ENCODE measurements at places on chromosomes 11 and 22.
A peak's percentile ranks its signal among the peaks of the same experiment; 100 is the strongest.

DNA sequence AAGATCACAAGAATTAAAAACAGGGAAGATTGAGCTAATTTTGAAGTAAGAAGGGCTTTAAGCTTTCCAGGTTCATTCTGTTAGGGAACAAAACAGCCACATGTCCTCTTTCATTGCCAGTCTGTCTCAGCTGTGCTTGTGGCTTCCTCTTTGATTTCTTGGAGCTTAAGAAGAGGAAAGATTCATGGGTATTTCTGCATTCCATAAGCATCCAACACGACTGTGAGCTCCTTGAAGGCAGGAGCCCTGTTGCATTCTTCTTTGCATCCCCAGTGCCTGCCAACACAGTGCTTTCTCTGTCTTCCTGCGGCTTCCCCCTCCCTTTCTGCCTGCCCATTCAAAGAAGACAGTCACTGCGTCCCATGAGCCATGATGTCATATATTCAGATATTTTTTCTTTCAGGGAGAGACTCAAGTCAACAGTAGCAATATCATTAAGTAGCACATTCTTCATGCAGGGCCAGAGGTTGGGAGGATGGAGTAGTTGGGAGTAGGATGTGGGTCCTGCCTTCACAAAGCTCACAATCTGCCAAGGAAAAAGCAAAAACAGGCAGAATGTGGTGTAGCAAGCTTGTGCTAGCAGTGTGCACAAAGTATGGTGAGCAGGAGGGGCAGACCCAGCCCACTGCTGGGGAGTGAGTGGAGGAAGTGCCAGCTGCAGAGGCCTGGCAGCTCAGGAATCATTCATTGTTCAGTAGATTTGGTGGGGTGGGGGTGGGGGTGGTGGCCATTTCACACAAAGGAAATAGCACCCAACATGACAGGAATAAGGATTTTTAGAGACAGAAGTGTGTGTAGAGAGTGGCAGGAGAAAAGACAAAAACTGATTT lies 162.1 kb upstream of the RASSF10 start:
- peak; percentile 39 for DNase-seq

GRCh38 chr11:118374729-118375128 lies 15.3 kb downstream of the UBE4A start:
- DNase-seq: no peak

DNA sequence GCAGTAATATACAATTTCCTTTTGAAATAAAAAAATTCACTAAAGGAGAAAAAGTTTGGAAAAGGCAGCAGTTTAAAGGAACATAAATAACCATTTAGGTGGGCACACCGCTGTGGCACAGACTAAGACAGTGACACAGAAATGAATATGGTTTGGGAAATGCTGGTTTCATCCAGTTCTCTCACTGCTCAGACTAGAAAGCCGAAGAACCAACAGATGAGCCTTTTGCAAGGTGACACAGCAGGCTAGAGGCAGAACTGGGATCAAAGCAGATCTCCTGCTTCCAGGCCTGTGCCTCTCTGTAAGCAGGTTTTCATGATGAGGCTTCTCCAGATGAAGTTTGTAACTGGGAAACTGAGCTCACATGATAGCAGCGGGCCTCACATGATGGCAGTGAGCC lies 380.0 kb upstream of the NARS2 start:
- no peak for DNase-seq

DNA sequence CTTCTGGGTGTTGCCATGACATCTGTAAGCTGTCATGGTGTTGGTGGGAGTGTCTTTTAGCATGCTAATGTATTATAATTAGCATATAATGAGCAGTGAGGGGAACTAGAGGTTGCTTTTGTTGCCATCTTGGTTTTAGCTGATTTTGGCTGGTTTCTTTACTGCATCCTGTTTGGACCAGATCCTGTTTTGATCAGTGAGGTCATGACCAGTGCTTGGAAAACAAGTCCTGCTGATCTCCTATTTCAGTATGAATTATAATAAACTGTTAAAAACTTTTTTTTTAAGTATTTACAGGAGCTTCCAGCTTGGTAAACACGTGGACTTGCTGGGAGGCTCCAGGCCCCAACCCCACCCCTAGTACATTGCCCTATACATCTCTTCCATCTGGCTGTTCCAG lies 30.5 kb upstream of the P4HA3 start:
- no peak for DNase-seq

DNA sequence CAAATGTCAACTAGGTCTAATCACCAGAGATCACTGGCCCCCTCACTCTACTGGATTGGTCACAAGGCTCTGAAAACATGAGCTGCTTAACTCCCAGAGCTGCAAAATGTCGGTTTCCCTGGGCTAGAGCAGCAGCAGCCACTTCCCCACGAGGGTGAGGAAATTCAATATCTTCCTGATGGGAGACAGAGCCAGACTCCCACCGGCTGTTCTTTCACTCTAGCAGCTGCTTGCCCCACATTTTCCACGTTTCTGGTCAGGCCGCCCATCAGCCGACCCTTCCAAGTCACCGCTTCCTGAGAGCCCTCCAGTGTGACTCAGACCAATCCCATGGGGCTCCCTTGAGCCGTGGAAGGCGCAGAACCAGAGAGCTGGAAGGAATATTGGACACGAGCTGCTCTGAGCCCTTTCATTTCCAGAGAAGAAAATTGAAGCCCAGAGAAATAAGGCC lies 227.0 kb downstream of the ADAMTS15 start:
- DNase-seq: no peak

DNA sequence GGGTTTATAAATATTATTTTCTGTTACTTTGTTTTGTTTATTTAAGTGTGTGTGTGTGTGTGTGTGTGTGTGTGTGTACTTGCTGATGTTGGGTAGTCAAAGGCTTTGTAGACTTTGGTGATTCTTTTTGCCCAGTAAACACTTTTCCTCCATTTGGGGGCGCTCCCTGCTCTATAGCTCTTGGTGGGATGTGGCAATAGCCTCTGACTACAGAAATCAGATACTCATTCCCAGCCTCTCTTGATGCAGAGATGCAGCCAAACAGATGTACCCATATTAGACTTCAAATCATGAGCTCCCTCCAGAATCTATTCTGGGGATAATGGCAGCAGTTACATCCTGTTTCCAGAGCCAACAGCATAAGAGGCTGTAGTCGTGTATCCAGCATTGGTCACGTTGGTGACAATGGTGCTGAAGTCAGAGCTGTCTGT lies 33.4 kb upstream of the APOL5 start:
- DNase-seq: no peak

DNA sequence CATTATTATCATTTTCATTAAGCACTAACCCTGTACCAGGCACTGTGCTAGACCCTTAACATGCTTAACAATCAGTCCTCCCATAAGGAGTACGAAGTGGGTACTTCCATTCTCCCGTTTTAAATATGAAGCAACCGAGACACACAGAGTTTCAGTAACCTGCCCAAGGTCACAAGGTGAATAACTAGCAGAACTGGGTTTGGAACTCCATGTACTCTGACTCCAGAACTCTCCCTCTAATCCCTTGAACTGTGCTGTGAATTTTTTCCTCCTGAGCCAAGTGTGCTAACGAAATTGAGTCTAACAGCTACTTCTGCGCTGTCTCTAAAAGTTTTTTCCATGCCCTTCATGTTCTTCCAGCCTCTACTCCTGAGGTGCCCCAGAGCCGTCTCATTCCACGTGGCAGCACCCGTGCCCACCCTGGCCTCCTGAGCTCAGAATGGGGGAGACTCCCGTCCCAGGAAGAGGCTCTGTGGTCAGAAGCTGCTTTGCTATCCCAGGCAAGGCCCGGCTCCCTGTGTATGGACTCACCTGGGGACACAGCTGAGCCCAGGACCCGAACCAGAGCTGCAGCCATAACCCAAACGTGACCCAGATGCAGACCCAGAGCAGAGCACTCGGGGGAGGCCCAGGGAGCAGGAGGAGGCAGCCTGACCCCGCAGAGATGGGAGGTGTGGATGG lies 8.6 kb upstream of the TRIM29 start:
- no peak for DNase-seq

GRCh38 chr22:48415520-48415919 lies 1412.2 kb downstream of the BRD1 start:
- DNase-seq: no peak

GRCh38 chr11:93668171-93668570 lies 6.7 kb downstream of the CEP295 start:
- DNase-seq: no peak

- no peak for DNase-seq
Measured at GRCh38 chr11:33211153-33211552, 46.0 kb upstream of the HIPK3 start.

DNA sequence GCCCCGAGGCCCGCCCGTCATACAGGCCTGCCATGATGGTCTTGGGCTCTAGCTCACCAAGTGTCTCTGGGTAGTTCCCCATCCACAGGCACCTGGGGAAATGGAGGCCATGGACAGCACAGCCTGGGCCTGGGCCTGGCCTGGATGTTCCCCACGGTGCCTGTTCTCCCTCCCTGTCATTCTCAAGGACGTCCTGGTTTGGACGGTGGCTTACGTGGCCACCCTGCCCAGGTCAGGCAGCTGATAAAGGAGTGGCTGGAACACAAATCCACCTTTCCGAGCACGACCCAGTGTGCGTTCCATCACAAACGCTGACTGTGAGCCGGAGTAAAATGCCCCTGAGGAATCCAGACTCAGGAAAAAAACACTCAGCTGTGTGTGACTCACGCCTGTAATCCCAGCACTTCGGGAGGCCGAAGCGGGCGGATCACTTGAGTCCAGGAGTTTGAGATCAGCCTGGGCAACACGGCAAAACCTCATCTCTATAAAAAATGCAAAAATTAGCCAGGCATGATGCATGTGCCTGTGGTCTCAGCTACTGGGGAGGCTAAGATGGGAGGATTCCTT lies 41.2 kb upstream of the TESMIN start:
- no peak for DNase-seq

- DNase-seq: peak; percentile 90
Measured at GRCh38 chr11:797296-798092, 587 bp downstream of the SLC25A22 start.

GRCh38 chr22:47345025-47345424 lies 582.6 kb downstream of the TBC1D22A start:
- DNase-seq: no peak

DNA sequence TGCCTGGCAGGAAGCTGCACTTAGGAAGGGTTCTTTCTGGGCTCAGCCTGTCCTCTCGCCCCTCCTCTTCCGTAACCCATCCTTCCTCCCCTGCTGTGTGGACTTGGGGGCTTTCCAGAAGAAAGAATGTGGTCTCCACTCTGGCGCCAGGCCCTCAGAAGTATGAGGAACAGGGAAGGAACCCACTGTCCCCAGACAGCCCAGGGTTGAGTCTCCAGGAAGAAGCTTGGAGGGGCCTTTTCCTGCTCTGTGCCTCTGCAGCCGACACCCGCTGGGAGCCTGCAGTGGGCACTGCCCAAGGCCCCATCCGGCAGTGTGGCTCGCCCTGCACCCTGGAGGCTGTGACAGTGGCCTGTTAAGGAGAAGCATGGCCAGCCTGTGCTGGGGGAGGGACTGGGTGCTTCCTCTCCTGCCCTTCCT lies 112.6 kb downstream of the ST3GAL4 start:
- no peak for DNase-seq

GRCh38 chr11:64674774-64675173 lies 48.2 kb downstream of the NRXN2 start:
- DNase-seq: no peak

Data from NCI-H2227 treated with DMSO at 0.1 percent for 48 hours (cell line).